Kidney (tissue), 22 donors: ENCODE measurements at places on chromosomes 1 and 21. TPM values are rescaled to one million over a fixed set of nuclear protein-coding genes. Genes with fewer than 3 reads are reported as not detected.

- DNase-seq, result no peak
Observed at GRCh38 chr1:192826791-192827546, 18.1 kb downstream of the RGS2 start.

Gene TTC34
- 2.4 TPM for total RNA-seq

DNA sequence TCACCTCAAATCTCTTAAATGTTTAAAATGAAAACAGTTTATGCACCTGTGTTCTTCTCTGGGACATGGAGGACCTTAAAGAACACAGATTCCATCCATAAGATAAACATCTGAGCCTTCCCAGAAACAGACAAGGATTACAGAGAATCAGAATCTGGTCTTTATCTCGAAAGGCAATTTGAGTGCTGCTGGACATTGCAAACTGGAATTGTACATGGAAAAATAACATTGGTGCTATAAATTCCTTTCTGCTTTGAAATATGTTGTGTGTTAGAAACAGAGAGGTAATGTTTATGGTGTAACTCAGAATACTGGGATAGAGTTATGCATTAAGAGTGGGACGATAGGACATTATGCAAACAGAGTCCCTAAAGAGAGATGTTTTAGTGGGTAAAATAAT, 6.6 kb upstream of the DDR2 start:
- DNase-seq, result no peak

Gene SYPL2
- 6.7 TPM for total RNA-seq

GRCh38 chr1:193408782-193409293, 222.4 kb upstream of the B3GALT2 start:
- peak; percentile 80 for DNase-seq

Gene PTPRU
- 53.6 TPM for total RNA-seq
